Stimulated activated naive CD4-positive, alpha-beta T cell treated with Interleukin-2 at 50 U/mL for 16 hours (primary cell): ENCODE measurements at places on chromosomes 4 and X.

DNA sequence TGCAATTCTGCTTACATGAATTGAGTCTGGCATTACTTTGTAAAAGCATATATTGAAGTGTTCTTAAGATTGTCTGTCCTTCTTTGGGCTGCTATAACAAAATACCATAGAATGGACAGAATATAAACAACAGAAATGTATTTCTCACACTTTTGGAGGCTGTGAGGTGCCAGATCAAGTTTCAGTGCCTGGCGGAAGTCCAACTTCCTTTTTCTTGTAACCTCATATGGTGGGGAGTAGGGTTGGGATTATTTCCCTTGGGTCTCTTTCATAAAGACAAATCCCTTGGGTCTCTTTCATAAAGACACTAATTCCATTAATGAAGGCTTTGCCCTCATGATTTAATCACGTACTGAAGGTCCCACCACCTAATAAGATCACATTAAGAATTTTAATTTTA lies 199.3 kb upstream of the GRID2 start:
- DNase-seq: no peak

DNA sequence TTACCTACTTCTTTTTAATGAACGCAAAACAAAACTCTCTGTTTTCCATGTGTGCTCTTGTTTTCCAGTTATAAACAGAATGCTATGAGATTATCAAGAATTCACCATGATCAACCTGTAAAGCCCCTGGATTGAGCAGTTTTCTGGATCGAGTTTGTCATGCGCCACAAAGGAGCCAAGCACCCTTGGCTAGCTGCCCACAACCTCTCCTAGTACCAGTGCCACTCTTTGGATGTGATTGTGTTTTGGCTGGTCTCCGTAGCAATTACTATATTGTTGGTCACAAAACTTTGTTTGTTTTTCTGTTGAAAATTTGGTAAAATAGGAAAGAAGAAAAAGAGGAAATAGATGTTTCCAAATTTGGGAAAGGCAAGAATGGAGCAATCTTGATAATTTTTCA lies 51.1 kb downstream of the UGT2B7 start:
- no peak for DNase-seq

DNA sequence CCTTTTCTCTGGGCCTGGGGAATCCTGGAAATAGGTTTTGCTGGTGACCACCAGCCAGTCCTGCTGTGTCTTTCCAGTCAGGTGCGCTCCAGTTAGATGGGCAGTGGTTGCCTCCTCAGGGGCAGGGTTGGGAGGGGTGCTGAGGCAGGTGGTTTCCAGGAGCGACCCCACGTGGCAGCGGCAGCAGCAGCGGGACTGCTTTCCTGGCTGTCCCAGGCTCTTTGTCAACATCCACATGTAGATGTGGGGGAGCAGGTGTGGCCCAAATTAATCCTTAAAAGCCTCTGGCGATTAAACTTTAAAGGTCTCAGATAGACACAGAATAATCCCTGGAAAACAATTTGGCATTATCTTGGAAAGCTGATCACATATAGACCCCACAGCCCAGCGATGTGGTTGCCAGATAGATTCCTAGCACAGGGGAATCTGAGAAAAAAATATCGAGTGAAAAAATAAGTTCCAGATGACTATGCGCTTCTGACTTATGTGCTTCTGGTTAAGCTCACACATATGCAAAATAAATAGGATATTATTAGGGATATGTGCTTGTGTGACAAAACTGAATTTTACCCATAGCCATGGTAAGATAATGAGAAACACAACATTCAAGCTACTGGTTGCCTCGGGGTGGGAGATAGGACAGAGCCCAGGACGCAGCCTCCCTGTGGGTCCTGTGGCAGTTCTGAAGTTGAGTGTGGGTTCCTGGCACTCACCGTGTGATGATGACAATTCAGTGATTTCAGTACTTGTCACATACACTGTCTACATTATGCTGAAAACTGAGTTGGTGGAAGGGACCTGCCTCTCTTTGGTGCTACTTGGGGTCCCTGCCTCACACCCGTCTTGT lies 336.4 kb downstream of the ARHGAP10 start:
- DNase-seq: no peak

- no peak for DNase-seq
Observed at GRCh38 chr4:77631276-77631675, 25.7 kb downstream of the CXCL13 start.

- no peak for DNase-seq
Observed at GRCh38 chr4:124426279-124426678, 286.3 kb downstream of the ANKRD50 start.

DNA sequence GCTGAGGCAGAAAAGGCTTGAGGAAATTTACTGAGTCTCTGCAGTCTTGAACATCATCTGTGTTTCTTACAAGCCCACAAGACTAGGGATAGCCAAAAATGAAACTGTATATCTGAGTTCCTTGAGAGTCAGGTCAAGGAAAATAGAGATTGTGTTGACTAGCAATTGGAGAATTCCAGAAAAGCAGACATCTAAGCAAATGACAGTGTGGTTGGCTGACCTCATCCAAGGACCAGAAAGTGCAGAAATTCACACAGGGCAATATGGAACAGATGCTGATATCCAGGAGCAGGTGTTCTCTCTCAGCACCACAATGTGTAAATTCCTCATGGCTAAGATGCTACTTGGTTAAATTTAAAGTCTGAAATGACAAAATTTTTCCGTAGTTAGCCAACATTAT lies 146.4 kb downstream of the VEGFC start:
- no peak for DNase-seq

GRCh38 chr4:139556071-139556723 lies at the start of gene SETD7:
SETD7 (minus strand) TSS chr4:139556219; CDS start chr4:139556137, 82 bp downstream.
- peak; percentile 63 for DNase-seq

DNA sequence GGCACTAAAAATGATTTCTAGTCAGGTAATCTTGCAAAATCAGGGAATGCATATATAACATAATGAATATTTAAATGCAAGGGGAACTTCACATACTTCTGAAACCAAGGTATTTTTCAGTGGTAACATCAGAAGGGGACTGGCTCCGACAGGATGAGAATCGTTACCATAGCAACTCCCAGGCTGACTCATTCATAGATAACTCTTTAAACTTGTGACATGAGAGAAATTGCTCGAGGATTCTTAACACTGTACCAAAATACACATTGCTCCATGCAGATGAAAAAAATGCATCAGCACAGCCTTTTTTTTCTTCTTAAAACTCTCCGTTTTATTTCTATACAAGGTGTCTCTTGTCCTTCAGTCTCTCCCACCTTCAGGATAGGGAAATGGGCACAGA lies 114.3 kb downstream of the GABRB1 start:
- no peak for DNase-seq
